ENCODE measurements at places on chromosomes 7 and 10.

- DNase-seq, result peak; percentile 6
Observed at GRCh38 chr10:33180390-33180789, 154.1 kb downstream of the NRP1 start.

DNA sequence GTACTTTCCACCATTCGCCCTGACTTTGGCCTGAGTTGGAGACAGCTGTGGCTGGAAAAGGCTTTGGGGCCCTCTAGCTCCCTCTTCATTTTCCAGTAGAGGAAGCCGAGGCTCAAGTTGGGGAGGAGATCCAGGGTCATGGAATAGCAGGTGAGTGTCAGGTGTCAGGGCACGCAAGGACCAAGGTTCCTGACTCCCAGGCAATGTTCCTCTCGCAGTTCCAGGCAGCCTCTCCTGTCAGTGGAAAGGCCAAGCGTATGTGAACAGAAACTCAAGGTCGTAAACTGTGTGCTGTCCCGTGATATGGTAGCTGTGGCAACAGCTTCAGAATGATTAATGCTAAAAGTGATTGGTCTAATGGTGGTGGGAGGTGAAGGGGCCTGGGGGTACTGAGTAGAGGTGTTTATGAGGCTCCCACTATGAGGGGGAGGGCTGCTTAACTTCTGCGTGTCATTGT lies 13.2 kb downstream of the ADAMTS14 start:
- DNase-seq, result no peak

- no peak for DNase-seq
Observed at GRCh38 chr7:111873326-111873646, 311.0 kb upstream of the IMMP2L start.

- no peak for DNase-seq
Observed at GRCh38 chr10:28211759-28212158, 91.1 kb downstream of the MPP7 start.

GRCh38 chr10:124943301-124944092 lies 1.6 kb downstream of the ZRANB1 start:
- DNase-seq, result no peak

- DNase-seq, result no peak
Observed at GRCh38 chr10:103677486-103678177, 177.7 kb downstream of the SH3PXD2A start.

GRCh38 chr7:24979470-24979862 lies 512 bp downstream of the OSBPL3 start:
- DNase-seq, result peak; percentile 66

DNA sequence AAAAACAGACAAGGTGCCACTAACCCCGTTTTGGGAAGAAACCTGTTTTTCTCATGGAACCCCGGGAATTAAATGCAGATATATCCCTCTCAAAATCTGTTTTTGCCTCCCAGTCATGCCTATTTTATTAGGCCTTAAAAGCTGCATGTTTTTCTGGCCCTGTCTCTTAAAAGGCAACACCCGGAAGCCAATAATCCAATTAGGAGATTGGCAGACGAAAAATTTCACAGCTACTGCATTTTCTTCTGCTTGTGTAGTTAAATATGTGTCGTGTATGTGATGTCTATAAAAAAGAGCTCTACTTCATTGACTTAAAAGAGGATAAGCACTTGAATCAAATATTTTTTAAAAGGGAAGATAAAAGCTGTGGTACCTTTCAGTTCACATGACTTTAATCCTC lies 31.9 kb upstream of the OPTN start:
- no peak for DNase-seq

Measured in stimulated activated CD4-positive, alpha-beta T cell treated with anti-CD3 and anti-CD28 coated beads, TNF-alpha, amount 100 ng/mL, for 48 hours (primary cell).